ENCODE measurements at places on chromosomes 7 and 10.

GRCh38 chr7:72286519-72286918 lies 125.6 kb downstream of the CALN1 start:
- DNase-seq = no peak

- DNase-seq = no peak
These were observed 117.4 kb downstream of the JMJD1C start for GRCh38 chr10:63348245-63348850.

- DNase-seq = no peak
These were observed 10.2 kb upstream of the PPP1R3C start for GRCh38 chr10:91642831-91643692.

- DNase-seq = no peak
These were observed 392.8 kb downstream of the DNAJB6 start for GRCh38 chr7:157729566-157729965.

- no peak for DNase-seq
These were observed 96.0 kb downstream of the NOD1 start for GRCh38 chr7:30382607-30383006.

Data from stimulated activated CD4-positive, alpha-beta T cell treated with anti-CD3 and anti-CD28 coated beads, Interleukin-1b, Interleukin-23, amount 100 ng/mL, for 1 hour (primary cell).